AG04449 (cell line): ENCODE measurements at places on chromosomes 4 and X.

DNA sequence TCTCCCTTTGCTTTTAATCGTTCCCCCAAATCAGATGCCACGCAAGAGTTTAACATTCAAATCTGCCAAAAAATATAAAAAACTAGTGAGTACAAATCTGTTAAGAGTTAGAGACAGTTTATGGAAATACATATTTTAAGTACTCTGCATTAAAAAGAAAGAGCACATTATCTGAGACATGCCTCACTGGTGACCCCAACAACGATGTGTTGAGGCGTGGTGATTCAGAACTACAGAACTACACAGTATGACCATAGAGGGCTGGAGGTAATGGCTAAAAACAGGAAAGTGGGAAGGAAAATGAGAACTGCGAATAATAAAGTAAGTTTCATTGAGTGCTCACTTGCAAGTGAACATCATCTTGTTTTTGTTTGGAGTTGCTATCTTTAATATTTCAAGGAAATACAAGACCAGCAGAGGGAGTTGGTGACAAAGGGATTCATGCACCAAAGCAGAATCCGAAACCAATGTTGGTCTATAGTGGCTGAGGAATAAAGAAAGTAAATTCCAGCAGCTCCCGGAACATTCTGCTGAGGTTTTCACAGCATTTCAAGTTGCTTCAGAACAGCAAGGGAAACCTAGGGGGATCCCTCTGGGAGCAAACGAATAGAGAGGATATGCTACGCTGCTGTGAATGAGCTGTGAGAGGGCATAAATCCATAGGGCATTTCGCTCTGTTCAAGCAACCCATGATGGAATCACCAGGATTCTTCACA lies 92.2 kb downstream of the DCHS2 start:
- DNase-seq, result no peak

- DNase-seq, result no peak
These were observed 118.6 kb upstream of the FTHL17 start for GRCh38 chrX:31190221-31190975.

DNA sequence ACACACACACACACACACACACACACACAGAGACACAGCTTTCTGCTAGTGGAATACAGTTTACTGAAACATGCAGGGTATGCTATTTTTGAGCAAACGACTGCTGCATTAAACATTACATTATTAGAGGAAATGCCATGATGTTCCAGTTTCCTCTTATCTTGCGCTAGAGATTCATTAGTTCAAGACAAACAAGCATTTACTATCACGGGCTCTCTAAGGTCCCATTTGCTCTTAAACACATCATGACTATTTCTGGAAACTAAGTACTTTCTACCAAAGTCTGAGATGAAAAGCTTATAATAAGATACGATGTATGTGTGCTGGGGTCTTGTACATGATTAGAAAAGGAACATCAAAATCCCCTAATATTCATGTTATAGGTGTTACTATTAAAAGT lies 48.8 kb downstream of the RPS3A start:
- no peak for DNase-seq

DNA sequence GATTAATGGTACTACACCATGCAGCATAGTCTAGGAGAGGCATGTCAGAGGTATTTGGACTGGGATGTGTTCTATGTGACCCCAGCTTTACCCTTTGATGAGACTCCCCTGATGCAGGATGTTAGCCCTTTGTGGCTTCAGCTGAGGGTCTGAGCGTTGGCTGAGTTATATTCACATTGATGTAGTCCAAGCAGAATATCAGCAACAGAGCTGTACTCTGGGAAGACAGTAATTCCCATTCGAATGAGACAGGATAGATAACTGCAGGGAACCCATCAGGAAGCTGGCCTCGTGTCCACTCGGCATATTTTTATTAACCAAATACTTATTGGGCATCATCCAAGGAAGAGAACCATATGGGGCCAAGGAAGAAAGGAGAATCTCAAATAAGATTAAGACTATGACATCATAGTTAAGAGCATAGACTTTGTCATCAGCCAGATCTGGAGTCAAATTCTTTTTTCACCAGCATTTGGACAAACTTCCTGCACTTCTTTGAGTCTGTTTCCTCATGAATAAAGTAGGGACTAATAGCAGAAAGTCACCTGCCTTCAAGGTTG lies 198.1 kb downstream of the SOWAHB start:
- DNase-seq, result no peak

- no peak for DNase-seq
These were observed 38.9 kb downstream of the CCNQ start for GRCh38 chrX:153560000-153560399.

DNA sequence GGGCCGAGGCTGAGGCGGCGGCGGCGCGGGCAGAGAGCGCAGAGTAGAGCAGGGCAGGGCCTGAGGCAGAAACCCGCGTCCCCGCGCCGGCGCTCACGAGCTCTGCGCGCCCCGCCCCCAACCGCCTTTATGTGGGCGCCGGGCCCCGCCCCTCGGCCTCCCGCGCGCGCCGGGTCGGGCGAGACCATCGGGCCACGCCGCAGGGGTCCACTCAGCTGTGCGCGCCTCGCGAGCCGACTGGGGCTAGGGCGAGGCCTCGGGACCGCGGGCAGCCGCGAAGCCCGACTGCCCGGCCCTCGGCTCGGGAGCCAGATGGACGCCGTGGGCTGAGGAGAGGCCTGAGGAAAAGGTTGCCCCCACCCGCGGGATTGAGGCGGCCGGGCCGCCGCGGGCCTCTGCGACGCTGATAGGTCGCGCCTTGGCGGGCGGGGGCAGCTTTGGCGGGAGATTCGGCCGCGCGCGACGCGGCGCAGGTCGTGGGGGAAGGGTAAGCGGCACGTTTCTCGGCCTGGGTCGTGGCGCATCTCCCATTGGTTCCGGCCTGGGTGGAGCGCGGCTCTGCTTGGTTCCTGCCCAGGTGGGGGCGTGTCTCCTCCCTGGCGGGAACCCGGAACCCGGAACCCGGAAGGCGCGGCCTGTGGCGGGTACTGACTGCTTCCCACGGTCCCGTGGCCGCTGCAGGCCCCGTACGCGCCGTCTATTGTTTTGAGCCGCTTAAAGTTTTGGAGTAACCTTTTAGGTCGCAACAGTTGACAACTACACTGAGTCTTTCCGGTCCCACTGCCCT lies at the start of gene SLBP:
Gene SLBP (minus strand): TSS at position 104 of the 787 bp plus-strand sequence. CDS start 131 bp downstream, outside the sequence.
- DNase-seq, result no peak

GRCh38 chr4:179116581-179116980 lies 1674.3 kb upstream of the AGA start:
- no peak for DNase-seq

DNA sequence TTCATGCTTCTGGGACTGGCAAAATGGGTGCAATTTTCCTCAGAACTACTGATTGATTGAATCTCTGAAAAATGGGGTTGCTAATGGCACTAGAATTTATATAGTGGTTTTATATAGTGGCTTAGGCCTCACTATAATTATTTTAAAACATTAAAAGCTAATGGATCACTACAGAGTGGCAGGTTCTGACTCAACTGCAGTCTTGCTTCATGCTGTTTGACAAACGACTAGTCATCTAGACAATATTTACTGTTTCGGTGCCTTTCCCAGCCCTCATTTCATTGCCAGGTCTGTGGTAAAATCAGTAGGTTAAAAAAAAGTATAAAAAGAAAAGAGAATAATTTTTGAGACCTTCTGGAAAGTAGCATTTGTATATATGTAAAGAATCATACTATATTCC lies 352.8 kb upstream of the ATOH1 start:
- DNase-seq, result no peak

DNA sequence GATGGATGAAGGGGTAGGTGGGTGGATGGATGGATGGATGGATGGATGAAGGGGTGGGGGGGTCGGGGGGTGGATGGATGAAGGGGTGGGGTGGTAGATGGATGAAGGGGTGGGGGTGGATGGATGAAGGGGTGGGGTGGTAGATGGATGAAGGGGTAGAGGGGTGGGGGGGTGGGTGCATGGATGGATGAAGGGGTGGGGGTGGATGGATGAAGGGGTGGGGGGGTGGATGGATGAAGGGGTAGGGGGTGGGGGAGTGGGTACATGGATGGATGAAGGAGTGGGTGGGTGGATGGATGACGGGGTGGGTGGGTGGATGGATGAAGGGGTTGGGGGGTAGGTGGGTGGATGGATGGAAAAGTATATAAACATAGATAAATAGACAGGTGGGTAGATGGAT lies 74.2 kb downstream of the PRKX start:
- DNase-seq, result no peak

GRCh38 chr4:74037076-74037955 lies 1.2 kb downstream of the CXCL3 start:
- DNase-seq, result no peak

DNA sequence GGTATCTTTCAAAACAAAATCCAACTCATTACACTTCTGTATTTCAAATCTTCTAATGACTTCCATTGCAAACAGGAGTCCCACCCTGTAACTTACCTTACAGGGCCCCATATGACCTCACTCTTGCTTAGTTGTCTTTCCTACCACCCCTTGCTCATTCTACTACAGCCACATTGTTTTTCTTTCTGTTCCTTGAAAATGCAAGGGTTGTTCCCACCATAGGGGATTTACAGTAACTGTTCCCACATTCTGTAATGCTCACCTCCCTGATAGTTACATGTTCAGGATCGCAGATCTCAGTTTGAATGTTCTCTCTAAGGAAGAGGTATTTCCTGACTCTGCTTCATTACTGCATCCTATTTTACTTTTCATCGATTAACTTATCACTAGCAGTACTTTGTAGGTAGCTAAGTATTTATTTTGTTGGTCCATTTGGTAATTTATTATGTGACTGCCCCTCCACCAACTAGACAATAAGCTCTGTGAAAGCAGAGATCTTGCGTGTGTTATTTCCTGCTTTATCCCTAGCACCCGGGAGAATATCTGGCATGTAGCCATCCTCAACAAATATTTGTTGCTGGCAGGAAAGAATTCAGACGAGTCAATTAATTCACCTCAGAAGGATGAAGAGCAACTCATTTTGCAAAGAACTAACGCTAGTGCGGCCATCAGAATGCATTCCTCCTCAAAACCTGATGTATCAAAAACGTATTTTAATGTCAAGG lies 21.4 kb downstream of the MAOB start:
- no peak for DNase-seq

DNA sequence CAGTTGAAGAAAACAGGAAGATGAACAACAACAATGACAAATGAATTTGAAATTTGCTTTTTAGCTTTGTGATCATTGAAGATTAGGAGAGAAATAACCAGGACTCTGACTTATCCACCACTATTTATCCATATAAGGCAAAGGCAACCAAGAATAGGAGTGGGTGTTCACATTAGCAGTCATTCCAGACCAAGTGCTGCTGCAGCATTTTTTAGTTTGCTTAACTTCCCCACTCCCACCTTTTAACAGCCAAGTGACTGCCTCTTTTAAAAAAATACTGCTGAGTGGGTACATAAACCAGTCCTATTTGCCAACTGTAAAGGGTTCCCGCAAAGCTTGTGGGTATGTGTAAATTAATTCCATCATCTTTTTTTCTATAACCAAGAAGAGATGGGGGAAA lies 230.9 kb downstream of the IQCM start:
- no peak for DNase-seq

GRCh38 chr4:89599026-89599425 lies 237.9 kb downstream of the SNCA start:
- no peak for DNase-seq

GRCh38 chrX:20060961-20061748 lies 55.6 kb downstream of the MAP7D2 start:
- DNase-seq, result no peak

GRCh38 chr4:184960505-184960971 lies 57.8 kb upstream of the HELT start:
- no peak for DNase-seq

GRCh38 chr4:152607178-152607577 lies 71.3 kb upstream of the FBXW7 start:
- no peak for DNase-seq

DNA sequence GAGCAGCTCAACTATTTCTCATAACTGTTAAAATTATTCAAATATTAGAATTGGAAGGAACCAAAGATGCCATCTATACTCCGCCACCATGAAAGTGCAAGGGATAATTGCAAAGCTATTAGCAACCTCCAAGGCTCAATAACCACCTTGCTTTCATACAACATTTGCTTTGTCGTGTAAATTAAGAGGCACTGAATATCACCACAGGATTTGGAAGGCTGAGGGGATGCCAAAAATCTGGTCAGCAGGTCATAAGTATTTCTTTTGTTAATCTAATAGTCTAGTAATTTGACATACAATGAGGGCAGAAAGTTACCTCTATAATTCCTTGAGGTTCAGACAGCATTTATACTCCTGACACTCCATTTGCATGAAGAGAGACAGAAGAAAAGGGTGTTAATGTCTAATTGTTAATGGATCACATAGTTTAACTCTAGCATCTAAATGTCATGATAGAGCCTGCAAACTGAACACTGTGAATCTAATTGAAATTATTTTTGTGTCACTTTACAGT lies 200.9 kb upstream of the DIAPH2 start:
- DNase-seq, result no peak

GRCh38 chr4:23775694-23776093 lies 114.2 kb downstream of the PPARGC1A start:
- DNase-seq, result no peak

DNA sequence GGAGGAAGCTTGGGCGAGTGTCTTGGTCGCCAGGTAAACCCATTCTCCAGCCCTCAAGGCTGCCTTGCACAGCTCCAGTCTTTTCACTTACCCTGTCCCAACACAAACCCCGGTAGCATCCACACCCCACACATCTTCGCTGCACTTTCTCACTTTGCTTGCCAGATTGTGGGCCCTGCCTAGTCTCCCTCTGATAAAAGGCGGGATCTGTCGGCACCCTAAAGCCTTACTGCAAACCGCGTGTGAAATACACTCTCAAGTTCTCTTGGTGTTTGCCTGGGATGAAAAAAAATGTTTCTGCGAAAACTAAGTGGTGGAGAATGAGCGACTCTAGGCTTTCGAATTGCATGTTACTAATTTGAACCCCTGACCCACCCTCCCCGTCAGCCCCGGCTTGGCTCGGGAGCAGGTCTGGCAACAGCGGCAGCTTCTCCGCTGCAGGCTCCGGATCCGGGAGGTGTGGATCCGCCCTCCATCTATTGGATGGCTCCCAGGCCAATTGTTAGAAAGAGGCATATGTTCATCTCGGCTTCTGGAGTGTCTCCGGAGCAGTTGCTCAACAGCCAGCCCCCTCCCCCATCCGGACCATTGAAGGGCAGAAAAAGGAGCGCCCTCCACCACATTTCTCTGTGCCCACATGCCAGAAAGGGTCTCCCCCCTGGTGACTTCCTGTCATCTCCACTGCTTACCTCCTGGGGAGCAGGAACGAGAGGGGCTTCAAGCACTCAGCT lies 3.0 kb upstream of the CITED1 start:
- DNase-seq, result peak; percentile 4

GRCh38 chr4:20983763-20984575 lies 283.7 kb downstream of the PACRGL start:
- no peak for DNase-seq

- no peak for DNase-seq
These were observed 1.5 kb upstream of the TSPAN5 start for GRCh38 chr4:98659741-98660462.

- no peak for DNase-seq
These were observed 97.8 kb downstream of the ZNF674 start for GRCh38 chrX:46447384-46447783.

- DNase-seq, result no peak
These were observed 166.4 kb upstream of the PTCHD1 start for GRCh38 chrX:23168291-23168690.
